ENCODE measurements at places on chromosomes 4 and X. TPM values are rescaled to one million over a fixed set of nuclear protein-coding genes. Genes with fewer than 3 reads are reported as not detected.

Gene PAQR3
- polyA plus RNA-seq = 21.3 TPM

Gene PAGE2
- not detected for polyA plus RNA-seq

Gene PCSK1N
- 9.4 TPM for polyA plus RNA-seq

- no peak for DNase-seq
These were observed 3.1 kb upstream of the NR3C2 start for GRCh38 chr4:148445071-148445859.

Gene NLRP2B
- polyA plus RNA-seq = not detected

GRCh38 chr4:16583764-16584163 is 314.7 kb downstream of the LDB2 start:
- DNase-seq = no peak

Gene ARHGAP24
- polyA plus RNA-seq = 109 TPM

Gene PDCL2
- polyA plus RNA-seq = not detected

DNA sequence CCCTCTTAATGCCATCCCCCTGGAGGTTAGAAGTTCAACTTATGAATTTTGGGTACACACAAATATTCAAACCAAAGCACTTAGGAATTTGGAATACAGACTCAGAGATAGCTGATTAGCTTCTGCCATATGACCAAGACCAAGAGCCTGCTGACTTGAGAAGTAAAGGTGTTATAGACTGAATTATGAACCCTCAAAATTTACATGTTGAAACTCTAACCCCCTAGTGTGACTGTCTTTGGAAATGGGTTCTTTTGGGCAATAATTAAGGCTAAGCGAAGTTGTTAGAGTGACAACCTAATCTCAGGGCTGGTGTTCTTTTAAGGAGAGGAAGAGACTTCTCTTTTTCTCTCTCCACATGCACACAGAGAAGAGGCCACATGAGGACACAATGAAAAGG is 151.2 kb downstream of the COX18 start:
- DNase-seq = no peak

DNA sequence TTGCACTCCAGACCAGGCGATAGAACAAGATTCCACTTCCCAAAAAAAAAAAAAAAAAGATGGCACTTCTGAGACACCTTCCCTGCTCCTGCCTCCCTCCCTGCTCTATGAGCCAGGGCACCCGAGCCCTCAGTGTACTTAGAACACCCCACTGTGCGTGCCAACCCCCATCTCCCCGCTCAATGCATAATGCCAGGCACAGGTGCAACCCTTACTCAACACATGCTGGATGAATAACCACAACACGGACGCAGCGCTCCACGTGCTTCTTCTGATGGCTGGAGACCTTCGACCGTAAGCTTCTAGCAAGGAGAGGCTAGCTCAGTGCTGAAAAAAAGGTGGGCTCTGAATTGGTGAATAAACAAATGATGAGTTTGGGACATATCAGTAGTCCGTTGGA is 19.9 kb upstream of the IRAK1 start:
- no peak for DNase-seq

Gene C4orf51
- polyA plus RNA-seq = not detected

DNA sequence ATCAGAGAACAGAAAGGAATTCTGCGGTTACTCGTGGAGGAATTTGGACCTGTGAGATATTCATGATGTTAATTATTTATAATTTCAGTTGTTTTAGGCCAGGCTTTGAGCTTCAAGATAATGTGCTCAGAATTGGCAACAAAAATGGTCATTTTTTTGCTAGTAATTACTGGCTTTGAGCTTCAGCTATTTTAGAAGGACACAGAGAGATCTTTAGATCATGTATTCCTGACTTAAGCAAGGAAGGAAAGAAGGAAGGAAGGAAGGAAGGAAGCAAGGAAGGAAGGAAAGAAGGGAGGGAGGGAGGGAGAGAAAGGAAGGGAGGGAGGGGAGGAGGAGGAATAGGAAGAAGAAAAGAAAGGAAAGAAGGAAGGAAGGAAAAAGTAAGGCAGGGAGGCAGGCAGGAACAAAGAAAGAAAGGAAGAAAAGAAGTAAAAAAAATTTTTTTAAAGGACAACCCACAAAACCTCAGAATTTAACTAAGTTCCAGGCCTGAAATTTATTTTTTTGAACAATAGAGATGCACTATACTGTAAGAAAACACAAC is 277.9 kb upstream of the KLF3 start:
- DNase-seq = no peak

GRCh38 chr4:54228056-54228527 is 1.0 kb upstream of the PDGFRA start:
- peak; percentile 74 for DNase-seq

DNA sequence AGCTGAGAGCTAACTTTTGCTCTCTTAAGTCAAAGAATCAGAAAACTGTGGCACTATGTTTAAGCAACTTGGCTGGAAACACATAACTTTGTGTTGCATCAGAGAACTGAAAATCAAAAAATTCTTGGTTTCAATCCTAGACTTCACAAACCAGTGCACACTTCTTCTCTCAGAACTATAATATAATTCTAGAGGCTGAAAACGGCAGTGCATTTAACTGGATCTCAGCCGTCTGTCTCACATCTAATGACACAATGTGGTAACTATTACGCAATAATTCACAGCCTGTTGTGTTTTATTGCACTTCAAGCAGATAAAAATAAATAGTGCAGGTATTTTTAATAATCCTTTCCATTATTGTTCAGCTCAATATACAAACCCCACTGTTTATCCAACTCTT is 260.6 kb upstream of the DIAPH2 start:
- no peak for DNase-seq

Gene RIBC1
- polyA plus RNA-seq = 3.0 TPM

Gene MGAT4D
- not detected for polyA plus RNA-seq

Gene WDR17
- 6.9 TPM for polyA plus RNA-seq

DNA sequence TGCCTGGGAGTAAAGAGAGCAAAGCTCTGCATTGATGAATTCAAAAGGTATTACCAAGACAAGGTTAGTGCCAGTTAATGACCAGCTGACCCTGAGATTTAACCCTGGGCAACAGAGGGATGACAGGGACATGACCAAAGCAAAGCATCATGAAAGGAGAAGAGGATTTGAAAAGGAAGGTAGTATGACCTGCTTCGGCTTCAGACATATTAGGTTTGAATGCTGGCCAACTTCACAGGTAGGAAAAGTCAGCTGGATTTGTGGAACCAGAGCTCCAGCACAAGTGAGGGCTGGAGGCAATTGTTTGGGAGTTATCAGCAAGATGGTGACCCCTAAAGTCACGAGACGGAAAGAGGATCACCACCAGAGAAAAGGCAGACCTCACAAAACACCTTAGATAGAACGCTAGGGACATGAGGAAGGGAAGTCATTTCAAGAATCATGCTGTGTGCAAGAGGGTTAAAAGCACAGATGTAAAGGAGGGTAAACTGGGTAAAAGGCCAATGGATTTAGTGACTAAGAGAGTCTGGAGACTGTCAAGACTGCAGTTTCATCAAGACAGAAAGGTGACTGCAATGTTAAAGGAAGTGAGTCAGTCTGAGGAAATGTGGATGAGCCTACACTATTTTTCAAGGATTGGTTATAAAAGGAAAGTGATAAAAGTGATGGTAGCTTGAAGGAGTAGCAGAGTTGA is 45.6 kb downstream of the SH3RF1 start:
- DNase-seq = no peak

GRCh38 chrX:132821974-132822633 is 136.3 kb downstream of the HS6ST2 start:
- DNase-seq = no peak

GRCh38 chrX:12974796-12975669 is at the start of gene TMSB4X:
TSS of gene TMSB4X (plus strand) at chrX:12975110.
- peak; percentile 59 for DNase-seq

- no peak for DNase-seq
These were observed 44.2 kb upstream of the ADAM29 start for GRCh38 chr4:174873931-174874330.

GRCh38 chrX:20433388-20433775 is 166.7 kb upstream of the RPS6KA3 start:
- DNase-seq = no peak

Gene CT55
- 0.59 TPM for polyA plus RNA-seq

DNA sequence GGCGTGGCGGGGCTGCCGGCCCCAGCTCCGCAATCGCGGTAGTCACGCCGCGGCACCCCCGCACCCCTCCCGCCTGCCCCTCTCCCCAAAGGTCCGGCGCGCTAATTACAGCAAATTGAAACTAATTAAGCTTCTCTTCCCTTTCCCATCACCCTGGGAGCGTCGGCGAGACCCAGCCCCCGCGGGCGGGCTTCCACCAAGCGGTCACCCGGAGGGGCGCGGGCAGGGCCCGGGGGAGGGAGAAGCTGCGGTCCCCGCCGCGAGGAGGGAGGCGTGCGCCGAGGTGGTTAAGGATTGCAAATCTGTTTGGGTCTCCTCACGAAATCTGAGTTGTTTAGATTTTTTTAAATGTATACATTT is 13.1 kb downstream of the ARX start:
- DNase-seq = no peak

Gene NUDT6
- polyA plus RNA-seq = 18.1 TPM

DNA sequence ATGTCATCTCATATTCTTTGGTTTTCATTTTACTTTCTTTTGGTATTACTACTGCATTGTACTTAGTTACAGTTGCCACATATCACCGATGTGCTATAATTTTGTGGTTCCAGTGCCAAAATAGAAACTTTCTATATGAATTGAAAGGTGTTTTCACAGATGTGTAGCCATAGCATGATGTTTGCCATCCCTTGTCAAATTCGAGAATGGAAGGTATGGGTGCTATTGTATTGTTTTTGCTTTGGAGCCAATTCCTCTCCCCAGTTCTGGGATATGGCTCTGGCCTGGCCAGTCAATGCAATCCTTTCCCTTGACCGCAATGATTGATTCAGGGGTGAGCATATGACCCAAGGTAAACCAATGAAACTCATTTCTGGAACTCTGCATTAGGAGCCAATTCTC is 86.2 kb upstream of the RPS6KA3 start:
- DNase-seq = no peak

DNA sequence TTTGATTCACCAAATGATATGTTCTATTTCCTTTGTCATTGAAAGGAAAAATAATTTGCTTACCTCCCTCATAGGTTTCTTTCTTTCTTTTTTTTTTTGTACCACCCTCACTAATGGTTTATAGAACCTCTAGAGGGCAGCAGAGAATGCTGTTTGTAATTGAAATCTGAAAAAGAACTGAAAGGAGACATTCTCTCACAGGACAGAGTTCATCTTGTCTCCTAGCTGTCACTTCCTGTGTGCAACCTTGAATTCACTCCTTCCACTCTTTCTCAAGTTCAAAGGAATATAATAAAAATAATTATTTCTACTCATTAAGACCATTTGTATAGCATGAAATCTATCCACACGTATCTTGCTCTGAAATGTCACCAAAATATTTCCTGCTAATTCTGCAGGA is 51.0 kb downstream of the GUCY1B1 start:
- peak; percentile 52 for DNase-seq

Gene COX7B2
- polyA plus RNA-seq = not detected

Gene OPN1MW3
- polyA plus RNA-seq = not detected

Gene LRIT3
- 0.96 TPM for polyA plus RNA-seq

Gene MED14
- 53.7 TPM for polyA plus RNA-seq

DNA sequence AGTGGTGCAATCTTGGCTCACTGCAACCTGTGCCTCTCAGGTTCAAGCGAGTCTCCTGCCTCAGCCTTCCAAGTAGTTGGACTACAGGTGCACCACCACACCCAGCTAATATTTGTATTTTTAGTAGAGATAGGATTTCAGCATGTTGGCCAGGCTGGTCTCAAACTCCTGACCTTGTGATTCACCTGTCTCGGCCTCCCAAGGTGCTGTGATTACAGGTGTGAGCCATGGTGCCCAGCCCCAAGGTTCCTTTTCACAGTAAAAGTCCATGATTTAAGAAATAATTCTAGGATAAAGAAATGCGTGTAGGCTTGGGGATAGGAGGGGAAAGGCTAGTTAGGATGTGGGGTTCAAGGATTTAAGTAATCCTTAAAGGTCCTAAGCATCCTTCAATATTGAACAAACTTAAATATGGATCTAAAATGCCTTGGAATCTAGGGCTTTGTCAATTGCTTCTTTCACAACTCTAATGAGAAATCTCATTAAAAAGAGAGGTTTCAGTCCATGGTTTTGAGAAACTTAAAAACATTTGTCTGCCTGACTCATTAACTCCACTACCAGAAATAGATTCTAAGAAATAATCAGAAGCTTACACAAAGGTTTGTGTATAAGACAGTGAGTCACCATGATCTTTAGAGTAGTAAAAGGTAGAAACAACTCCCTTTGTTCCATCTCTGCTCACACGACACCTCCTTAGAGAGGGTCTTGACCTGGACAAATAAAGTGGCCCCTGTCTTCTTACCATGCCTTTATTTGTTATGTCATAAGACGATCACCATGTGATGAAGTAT is 203.2 kb downstream of the PTTG2 start:
- DNase-seq = no peak

DNA sequence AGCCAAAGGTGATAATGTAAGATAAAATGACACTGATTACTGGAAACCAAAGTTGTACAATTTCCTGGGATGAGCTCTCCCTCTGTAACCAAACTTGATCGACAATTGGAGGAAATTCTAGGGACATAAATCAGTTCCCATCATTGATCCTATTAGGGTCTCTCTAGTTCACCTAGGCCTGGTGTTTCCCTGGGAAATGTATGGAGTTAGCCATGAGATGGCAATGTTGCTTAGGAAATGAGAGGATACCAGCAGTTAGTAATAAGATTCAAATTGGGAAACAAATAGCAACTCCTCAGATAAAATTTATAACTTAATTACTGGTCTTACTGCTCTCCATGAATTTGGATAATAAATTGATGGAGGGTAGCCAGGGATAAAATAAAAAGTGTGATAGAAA is 52.2 kb downstream of the SPATA18 start:
- no peak for DNase-seq

Gene PF4V1
- polyA plus RNA-seq = 0.42 TPM

Gene ARR3
- 0.54 TPM for polyA plus RNA-seq

Gene SHISA3
- polyA plus RNA-seq = 122 TPM

- no peak for DNase-seq
These were observed 61.6 kb upstream of the NOCT start for GRCh38 chr4:138953961-138954371.

GRCh38 chr4:113756005-113756410 is 5.5 kb downstream of the CAMK2D start:
- DNase-seq = no peak

Gene GYPA
- 3.8 TPM for polyA plus RNA-seq

Gene SH3BP2
- 37.5 TPM for polyA plus RNA-seq

GRCh38 chr4:160423879-160424451 is 1321.1 kb downstream of the RAPGEF2 start:
- DNase-seq = no peak

Gene EFHC2
- 10.4 TPM for polyA plus RNA-seq
